ENCODE measurements at places on chromosomes 5 and 9.

DNA sequence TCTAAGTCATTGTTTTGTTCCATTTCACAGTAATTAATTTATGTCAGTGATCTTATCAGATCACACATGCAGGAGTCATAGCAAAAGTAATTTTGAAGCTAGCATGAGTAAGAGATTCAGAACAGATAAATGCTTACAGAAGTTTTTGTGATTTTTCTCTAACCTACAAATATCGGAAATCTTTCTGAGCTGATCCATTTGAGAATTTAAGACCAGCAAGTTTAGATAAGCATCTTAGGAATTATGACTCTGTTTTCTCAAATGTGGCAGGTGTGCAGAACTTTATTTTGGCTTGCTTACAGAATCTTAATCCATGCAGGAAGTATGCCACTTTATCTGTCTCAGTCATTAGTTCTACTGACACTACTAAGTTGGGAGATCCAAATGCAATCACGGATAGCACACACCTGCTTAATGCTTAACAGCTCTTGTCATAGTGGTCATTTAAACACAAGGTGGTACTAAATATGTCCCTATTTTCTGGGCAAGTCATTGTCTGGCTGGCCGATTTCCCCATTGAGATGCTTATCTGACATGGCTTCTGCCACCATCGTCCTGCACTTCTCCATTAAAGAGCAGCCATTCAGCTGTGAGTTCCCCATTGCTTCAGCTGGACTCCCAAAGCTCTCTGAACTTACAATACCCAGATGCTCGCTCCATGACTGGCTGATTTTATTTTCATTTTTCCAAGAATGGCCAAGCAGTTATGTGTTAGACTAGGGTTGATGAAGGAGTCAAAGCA, 305.4 kb upstream of the NUDT12 start:
- DNase-seq: no peak

- DNase-seq: no peak
These were observed 24.4 kb upstream of the MROH2B start for GRCh38 chr5:41095324-41096101.

GRCh38 chr5:125257997-125258396, 511.6 kb upstream of the ZNF608 start:
- no peak for DNase-seq

GRCh38 chr9:98879963-98880310, 63.8 kb upstream of the COL15A1 start:
- DNase-seq: no peak

DNA sequence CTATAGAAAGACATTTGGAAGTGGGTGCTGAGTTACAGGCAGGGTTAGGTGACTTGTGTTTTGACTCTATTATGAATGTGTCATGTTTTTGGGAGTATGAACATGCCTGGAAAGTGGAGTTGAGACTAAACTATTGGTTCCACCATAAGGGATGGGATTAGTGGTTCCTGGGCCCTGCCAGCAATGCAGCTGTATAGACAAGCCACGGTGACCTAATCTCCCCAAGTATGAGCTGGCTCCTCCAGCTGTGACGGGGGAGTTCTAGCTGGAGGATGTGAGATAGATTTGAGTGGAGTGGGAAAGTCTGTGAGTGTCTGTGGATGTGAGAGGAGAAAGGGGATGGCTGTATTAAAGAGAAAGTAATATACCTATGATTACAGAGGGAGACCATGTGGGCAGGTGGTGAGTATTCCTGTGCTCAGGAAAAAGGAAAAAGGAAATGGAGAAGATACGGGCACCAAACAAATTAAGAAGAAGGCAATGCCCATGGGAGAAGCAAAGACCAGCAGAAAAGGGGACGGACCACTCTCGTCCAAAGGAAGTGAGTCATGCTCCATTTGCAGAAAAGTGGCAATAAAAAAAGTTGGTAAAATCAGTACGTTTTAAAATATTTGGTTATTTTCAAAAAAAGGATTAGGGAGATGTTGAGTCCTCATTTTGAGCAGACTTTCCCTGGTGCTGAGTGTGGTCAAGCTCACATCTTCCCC, 48.3 kb upstream of the ICE1 start:
- DNase-seq: no peak

DNA sequence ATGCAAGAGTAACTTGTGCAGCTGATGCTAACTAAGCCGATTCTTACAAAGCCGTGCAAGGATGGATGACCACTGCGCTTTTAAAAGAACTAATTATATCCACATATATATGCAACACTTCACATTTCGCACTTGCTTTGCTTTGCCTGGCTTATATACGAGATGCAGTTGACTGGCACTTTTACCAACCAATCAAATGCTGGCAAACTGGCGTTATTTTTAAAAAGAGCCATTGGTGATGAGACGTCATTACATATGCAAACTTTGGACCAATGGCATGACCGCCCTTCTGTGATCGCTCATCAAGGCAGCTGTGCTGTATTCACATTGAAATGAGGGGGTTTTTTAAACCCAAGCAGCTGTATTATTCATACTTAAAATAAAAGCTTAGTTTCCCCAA, 1147.7 kb upstream of the WWC1 start:
- no peak for DNase-seq

GRCh38 chr9:72160446-72161123, 11.3 kb downstream of the GDA start:
- no peak for DNase-seq

GRCh38 chr5:82661462-82661861, 383.3 kb upstream of the RPS23 start:
- no peak for DNase-seq

GRCh38 chr5:14243766-14244165, 100.6 kb downstream of the TRIO start:
- DNase-seq: no peak

DNA sequence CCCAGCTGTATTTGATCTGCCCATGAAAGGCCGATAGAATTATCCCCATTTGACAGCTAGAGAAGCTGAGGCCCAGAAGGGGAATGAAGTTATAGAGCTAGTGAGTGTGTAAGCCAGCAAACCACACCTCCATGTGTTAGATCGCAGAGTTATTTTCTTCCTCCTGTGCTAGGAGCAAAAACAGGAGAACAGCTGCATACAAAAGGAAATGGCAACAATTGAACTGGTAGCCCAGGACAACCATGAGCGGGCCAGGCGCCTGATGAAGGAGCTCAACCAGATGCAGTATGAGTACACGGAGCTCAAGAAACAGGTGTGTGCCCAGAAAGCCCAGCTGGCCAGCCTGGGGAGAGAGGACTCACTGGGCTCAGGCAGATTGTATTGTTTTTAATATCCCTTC, 30.4 kb downstream of the RAB14 start:
- DNase-seq: no peak

- peak; percentile 61 for DNase-seq
These were observed 34.7 kb downstream of the ADAM19 start for GRCh38 chr5:157540707-157541446.

GRCh38 chr5:135085936-135086725, 52.1 kb upstream of the PITX1 start:
- no peak for DNase-seq

GRCh38 chr9:77926371-77926878, 105.2 kb downstream of the GNAQ start:
- no peak for DNase-seq

DNA sequence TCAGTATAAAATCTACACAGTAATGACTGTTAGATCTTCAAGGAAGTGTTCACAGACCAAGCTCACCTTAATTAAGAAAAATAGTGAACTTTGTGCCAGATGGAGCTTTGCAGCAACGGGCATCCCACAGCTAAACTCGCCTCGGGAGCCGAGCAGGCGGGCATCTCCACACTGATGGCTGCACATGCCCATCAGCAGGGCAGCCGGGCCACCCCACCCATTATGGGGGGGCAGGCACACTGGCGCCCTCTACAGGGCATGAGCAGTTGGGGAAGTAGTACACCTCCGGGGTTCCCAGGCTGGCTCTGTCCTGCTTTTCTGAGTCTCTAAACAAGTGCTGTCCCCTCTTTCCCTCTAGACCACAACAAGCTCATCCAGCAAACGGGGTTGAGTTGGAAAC, 21.6 kb downstream of the ANKS6 start:
- peak; percentile 38 for DNase-seq

- DNase-seq: no peak
These were observed 21.4 kb downstream of the ATPSCKMT start for GRCh38 chr5:10228288-10228687.

GRCh38 chr5:168174376-168174775, 117.1 kb upstream of the WWC1 start:
- no peak for DNase-seq

DNA sequence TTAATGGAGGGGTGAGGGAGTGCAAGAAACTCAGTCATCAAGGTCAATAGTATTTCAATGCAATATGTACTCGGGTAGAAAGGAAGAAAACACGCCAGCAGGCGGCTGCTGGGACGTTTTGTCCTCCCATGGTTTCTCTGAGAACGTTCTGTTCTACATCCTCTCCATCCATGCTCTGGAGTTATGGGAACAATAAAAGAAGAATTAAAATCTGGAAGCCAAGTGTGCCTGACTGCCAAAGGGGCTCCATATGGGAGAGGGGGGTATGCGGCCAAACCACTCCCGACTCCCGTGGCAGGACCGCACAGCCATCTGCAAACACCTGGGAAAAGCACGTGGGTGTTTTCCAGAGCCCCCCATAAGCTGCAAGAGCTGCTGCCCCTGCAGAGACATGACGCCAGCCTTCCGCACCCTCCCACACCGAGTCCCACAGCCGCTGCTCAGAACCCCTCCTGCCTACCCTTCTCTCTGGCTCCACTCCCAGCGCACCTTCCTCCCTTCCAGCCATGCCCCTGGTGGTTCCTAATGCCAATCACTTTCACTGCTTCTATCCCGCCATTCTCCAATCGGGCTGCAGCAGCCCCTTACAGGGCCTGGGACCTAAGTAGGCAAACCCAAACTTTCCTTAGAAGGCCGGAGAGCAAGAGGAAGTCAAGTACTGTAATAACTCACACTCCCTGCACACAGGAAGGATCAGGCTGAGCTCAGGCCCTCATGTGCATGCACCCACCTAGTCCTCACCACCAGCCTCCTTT, 241.6 kb downstream of the SYK start:
- no peak for DNase-seq

GRCh38 chr9:2242831-2243330, 227.7 kb downstream of the SMARCA2 start:
- no peak for DNase-seq

DNA sequence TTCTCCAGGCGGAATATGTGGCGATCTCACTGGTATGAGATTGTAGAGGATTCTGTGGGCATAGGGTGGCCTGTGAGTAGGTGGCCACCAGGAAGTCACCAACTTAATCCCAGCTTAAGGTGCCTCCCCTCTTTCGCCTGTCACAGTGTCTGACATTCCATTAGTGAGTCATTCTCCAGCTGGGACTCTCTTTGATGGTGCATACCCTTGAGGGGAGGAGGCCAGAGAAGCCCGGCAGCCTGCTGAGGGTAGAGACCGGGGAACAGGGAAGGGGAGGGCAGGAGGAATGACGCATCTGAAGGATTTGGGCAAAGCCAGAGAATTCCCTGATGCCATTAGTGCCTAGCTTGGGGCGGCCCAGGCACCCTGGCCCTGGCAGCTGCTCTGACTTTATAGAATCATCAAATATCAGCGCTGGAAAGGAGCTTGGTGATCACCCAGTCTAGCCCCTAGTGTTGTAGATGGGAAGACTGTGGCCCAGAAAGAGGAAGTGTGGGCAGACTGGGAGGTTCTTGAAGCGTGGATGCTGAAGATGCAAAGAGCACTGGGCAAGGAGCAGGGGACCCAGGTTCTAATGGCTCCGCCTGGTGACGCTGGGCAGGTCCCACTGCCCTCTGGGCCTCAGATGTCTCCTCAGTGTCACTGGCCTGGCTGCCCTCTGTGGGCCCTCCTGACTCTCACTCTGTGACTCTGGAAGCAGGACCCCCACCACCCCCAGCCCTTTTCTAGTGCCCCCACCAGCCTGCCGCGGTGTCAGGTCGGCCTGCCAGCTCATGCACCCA, 41.4 kb downstream of the DAB2IP start:
- DNase-seq: no peak

DNA sequence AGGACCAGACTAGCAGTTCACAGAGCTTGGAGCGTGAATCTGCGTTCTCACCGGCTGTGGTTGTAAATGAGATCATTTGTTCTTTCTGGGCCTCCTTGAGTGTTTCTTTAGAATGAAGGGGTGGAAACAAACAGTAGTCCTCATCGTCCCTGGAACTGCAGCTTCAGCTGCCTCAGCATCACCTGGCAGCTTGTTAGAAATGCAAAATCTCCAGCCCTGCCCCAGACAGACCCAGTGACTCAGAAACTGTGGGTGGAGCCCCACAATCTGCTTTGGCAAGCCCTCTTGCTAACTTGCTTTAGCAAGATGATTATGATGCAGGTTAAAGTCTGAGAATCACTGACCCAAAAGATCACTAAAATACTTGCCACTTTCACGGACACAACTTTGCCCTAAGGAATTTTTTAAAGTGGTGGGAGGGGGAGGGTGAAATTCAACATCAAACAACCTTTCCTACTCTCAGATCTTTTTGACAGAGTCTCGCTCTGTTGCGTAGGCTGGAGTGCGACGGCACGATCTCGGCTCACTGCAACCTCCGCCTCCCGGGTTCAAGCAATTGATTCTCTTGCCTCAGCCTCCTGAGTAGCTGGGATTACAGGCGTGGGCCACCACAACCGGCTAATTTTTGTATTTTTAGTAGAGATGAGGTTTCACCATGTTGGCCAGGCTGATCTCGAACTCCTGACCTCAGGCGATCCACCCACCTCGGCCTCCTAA, 86.0 kb downstream of the BRINP1 start:
- DNase-seq: no peak

DNA sequence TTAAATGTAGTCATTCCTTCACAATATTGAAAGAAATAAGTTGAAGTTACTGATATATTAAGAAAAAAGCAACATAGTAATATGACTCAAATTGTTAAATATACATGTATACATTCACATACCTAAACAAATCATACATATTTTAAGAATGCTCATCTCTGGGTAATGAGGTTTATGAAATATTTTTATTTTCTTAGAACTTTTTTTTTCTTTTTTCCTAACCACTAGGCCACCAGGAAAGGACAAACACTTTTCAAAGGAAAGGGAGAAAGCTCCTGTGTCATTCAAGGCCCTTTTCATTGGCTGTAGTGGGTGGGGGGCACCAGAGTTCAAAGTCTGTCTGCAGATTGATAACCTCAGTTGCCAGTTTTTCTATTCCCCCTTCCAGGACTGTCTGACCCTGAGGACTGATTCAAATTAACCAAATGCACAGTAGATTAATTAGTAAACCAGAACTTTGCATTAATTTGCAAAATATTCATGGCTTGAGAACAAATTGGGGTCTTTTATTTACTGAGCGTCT, 72.9 kb upstream of the NIPAL4 start:
- no peak for DNase-seq
